ENCODE measurements at places on chromosomes 11 and 22. TPM values are rescaled to one million over a fixed set of nuclear protein-coding genes. Genes with fewer than 3 reads are reported as not detected.

KBTBD3 gene
- 15.5 TPM for total RNA-seq

MN1 gene
- total RNA-seq = 0.07 TPM

ZC3H12C gene
- 0.10 TPM for total RNA-seq

SYT12 gene
- total RNA-seq = not detected

PNPLA5 gene
- not detected for total RNA-seq

MS4A7 gene
- total RNA-seq = 27.2 TPM

TBX10 gene
- not detected for total RNA-seq

ZNF214 gene
- total RNA-seq = not detected

RPUSD4 gene
- total RNA-seq = 48.8 TPM

CYP2R1 gene
- total RNA-seq = 42.4 TPM

SLC16A8 gene
- total RNA-seq = not detected

NRXN2 gene
- 0.52 TPM for total RNA-seq

PLA2G3 gene
- total RNA-seq = not detected
